Cerebellar cortex (tissue), 1 donor: ENCODE measurements at places on chromosomes 2 and 18.

DNA sequence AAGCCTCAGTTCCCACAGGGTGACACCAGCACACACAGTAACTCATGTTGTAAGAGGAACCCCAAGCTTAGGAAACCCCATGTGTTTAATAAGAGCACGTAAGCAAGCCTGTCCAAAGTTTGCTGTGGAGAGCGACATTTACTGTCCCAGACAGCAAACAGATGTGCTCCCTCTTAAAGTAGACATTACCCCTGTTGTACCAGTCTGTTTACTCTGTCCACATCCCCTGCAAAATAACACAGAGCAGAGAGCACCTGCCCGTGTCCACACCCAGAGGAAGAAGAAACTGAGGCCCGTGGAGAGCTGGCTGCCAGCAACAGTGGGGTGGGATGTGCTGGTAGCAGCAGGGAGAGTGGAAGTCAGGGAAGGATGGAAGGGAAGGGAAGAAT is 243.5 kb downstream of the GBX2 start:
- no peak for DNase-seq

DNA sequence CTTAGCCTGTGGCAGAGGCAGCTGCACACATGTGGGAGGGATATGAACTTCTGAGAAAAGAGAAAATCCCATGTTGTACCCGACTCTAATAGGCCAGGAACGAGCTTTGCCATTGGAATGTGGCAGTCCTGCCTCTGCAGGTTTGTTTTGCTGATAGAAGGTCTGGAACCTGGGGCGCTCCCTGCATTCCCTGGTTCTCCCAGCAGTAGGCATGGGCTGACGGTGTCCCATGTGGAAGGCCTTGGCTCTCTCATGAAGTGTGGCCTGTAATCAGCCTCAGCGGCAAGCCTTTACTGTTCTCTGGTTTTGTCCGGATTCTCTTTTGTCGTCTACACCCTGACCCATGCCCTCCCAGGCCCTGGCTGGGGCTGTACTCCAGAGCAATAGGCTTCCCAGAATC is 72.3 kb downstream of the KIF5C start:
- no peak for DNase-seq

DNA sequence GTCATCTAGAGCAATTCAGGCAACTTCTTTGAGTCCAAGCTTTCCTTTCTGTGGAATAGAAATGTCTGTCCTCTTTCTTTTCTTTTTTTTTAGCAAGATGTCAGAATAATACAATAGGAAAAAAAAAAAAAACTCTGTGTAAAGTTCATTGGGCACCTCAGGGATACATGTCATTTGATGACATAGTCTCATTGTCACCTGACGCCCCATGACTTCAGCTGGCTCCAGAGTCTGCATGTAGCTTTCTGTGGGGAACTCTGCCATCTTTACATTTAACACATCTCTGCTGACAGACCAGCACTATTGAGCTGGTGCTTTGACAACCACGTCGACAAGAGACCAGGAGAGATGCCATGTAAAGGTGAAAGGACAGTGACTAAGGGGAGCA is 172.5 kb upstream of the KLF7 start:
- DNase-seq: no peak

DNA sequence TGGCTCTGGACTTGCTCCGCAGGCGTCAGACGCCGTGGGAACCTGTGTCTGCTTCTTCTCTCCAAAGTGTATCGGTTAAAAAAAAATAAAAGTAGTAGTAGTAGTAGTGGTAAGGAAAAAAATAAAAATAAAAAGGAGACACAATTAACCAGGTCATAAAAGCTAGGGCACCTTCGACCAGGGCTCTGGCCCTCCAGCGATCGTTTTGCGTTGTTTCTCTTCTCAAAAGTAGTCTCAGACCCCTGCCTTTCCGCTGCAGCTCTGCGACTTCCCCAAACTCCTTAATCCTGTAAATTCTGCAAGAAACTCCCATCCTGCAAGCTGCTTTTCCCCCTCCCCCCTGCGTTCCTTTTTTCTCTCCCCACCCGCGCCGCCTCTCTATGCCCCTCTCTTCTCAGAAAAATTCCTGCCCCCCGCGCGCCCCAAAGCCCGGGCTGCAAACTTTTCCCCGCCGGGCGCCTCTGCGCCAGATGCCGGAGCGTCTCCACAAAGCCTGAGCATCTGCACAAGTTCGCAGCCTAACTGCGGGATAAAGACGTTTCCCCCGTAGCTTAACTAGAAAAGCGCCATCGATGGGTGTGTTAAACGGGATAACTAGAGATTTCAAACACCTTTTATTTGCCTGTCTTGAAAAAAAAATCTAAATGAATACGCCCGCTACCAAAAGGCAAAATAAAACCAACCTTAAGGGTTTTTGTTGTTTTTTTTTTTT is 1.8 kb upstream of the SALL3 start:
- no peak for DNase-seq

- DNase-seq: no peak
These were observed 1.0 kb upstream of the STRN start for GRCh38 chr2:36967236-36967876.

DNA sequence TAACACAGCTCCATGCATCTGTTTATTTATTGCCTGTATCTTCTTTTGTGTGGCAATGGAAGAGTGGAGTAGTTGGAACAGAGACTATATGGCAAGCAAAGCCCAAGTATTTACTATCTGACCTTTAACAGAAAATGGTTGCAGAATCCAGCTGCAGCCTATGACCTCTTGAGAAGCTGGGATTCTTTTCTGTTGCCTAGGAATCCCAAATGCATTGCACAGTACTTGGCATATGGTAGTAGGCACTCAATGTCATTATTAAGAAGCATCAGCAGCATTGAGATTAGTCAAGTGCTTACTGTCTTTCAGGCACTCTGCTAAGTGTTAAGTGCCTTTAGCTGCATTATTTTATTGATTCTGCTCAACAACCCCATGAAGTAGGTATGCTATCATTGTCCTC is 331.6 kb downstream of the CCDC85A start:
- DNase-seq: no peak

DNA sequence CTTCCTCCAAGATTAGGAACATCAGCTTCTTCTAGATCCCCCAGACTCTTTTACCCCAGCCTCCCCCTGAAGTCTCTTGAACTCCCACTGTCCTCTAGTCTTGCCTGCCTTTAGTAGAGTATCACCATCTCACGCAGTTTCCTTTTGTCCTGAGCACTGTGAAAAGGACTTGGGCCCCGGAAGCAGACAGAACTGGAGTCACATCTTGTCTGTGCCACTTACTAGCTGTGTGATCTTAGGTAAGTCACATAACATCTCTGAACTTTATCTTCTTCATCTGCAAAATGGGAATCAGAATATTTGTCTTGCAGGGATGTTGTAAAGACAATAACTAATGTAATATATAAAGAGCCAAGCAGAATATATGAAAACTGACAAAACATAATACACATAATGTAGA is 8.4 kb upstream of the TRABD2A start:
- DNase-seq: no peak

DNA sequence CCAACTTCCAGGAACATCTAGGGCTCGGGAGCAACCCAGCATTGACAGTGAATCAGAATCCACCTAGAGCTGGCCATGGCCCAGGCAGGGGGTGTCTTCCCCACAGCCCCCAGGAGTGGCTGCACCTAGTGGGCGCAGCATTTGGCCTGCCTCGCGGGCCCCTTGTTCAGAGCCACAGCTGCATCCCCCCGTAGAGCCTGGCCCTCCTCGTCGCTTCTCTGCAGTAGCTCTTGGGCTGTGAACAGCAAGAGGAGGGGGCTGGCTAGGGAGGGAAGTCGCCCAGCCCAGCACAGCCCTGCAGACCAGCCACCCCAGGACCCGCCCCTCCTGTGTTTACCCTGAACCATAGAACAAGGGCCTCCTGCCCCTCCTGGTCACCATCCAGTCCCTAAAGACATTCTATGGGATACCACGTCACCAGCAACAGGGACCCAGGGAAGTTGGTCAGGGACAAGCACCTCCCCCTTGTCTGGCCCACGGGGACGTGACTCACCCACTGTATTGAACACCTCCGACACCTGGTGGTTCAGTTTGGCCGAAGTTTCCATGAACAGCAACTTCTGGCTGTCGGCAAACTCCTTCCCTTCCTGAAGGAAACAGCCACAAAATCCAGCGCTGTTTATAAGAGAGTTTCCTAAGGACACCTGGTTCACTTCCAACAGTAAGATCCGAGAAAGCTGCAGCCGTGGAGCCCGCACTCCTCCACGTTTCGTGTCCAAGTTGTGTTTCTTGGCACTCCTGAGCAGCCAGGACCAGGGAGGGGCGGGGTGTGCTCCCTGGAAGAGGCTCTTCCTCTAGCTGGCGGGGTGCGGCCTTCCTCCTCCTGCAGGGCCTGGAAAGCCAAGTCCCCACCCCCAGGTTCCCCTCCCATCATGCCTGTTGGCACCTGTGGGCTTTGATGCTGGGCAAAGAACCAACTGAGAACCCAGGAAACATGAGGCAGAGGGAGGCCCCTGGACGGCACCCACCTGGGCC is 8.8 kb downstream of the PRLH start:
- no peak for DNase-seq
